T follicular helper cell (primary cell): ENCODE measurements at places on chromosomes 1 and 21.

DNA sequence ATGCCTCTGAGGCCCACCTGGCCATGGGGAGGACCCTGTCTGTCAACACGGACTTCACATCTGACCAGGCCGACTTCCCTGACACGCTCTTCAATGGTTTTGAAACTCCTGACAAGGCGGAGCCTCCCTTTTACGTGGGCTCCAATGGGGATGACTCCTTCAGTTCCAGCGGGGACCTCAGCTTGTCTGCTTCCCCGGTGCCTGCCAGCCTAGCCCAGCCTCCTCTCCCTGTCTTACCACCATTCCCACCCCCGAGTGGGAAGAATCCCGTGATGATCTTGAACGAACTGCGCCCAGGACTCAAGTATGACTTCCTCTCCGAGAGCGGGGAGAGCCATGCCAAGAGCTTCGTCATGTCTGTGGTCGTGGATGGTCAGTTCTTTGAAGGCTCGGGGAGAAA lies 101.8 kb downstream of the ADARB1 start:
- DNase-seq, result no peak

GRCh38 chr21:21921410-21922232 lies 923.4 kb downstream of the NCAM2 start:
- DNase-seq, result no peak

DNA sequence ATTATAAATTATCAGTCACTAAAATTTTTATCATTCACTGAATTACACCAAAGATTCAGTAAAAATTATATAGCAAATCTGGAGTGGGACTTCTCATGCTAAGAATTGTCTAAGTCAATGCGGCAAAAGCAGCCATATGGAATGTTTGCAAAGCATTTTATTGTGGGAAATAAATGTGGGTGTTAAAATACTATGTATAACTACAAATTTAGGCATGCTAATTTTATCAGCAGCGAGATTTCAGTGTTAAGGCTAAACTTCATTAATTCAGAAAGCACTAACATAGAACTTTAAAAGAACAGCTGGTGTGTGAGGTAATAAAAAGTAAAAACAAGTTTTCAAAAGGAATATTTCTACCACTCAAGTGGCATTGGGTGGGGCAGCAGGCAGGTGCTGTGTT lies 21.4 kb downstream of the COLGALT2 start:
- no peak for DNase-seq

GRCh38 chr1:160565564-160565963 lies 13.7 kb downstream of the CD84 start:
- DNase-seq, result no peak

DNA sequence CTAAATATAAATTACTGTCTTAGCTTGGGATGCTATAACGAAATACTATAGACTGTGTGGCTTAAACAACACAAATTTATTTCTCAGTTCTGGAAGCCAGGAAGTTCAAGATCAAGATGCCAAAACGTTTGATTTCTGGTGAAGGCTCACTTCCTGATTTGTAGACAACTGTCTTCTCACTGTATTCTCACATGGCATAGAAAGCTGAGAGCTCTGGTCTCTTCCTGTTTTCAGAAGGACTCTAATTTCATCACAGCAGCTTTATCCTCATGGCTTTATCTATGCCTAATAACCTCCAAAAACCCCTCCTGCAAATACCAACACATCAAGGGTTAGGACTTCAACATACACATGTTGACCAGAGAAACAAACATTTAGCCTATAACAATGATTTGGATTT lies 1795.5 kb downstream of the MRPL39 start:
- no peak for DNase-seq

DNA sequence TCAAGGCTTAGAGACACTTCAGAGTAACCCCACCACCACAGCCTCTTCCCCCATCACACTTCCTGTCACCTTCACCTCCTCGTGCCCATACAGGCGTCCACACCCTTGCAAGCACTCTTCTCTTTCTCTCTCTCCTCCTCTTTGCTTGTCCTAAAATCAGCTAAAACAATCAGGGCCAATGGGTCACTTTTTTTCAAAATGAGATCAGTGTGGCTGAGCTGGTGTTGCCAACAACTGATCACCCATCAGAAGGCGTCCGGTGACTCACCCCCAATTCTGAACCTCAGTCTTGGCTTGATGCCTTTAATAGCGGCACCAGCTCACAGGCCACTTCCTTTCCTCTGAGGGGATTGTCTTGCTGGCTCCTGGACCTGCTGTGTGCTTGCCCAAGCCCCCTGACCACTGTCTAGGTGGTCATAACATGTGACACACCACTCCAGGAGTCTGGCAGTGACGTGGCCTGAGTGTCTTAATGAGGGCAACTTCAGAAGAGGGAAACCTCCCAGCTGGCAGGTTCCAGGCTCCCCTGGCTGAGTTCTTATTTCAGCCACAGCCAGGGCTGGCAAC lies 1.6 kb downstream of the DRAXIN start:
- DNase-seq, result no peak

GRCh38 chr1:51253691-51254090 lies 17.6 kb downstream of the RNF11 start:
- DNase-seq, result no peak

- DNase-seq, result no peak
Observed at GRCh38 chr1:191675856-191676783, 482.1 kb upstream of the RGS18 start.

- DNase-seq, result no peak
Observed at GRCh38 chr1:195195423-195196057, 1412.7 kb downstream of the KCNT2 start.

GRCh38 chr1:7070389-7071029 lies 285.3 kb downstream of the CAMTA1 start:
- DNase-seq, result peak; percentile 13

DNA sequence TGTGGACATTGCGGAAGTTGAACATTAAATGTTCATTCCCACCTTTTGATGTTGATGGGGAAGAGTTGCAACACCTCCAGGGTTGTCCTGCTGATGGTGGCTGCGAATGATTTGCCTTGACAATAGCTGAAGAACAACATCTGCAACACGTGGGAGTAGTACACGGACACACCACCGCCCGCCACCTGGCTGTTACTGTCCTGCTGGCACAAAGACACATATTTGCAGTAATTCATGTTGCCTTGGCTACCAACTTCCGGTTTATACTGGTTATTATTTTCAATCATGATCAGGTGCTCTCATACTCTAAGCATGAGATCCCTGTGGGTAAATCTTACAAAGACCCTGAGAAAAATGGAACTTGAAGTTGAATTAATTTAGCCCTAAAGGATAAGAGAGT lies 55.2 kb downstream of the UBR4 start:
- DNase-seq, result no peak

DNA sequence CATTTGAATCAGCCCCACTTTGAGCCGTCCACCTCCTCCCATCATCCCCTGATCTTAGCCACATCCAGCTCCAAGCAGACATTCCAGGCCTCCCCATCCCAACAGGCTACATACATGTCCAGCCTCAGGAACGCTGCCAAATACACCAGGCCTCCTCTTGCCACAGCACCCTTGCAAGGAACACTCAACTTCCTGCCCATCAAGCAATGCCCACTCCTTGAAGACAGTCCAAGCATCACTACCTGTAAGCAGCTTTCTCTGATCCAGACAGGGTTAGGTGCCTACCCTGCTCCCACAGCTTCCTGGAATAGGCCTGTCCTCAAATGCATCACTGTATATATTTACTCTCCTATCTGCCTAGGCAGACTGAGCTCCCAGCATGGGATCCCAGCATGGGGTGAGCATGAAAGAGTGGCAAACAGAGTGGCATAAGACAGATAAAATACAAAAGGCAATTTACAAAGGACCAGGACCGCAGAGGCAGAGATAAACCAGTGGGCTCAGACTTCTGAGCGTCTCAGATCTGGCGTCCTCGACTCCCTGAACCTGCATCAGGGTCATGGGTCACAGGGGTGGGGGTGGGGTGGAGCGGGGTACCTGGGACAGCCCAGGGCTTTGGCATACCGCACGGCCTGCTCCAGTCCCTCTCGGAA lies 816 bp downstream of the HYI start:
- no peak for DNase-seq
